ENCODE measurements at places on chromosomes 6 and 20.
A peak's percentile ranks its signal among the peaks of the same experiment; 100 is the strongest.

GRCh38 chr6:87146363-87146762 lies 9.0 kb upstream of the ZNF292 start:
- DNase-seq = no peak

GRCh38 chr6:112370946-112371345 lies 23.8 kb downstream of the RFPL4B start:
- no peak for DNase-seq

- no peak for DNase-seq
Measured at GRCh38 chr20:62246872-62247652, 8.7 kb downstream of the OSBPL2 start.

GRCh38 chr6:99813565-99813964 lies 180.5 kb downstream of the MCHR2 start:
- DNase-seq = no peak

- DNase-seq = no peak
Measured at GRCh38 chr6:159180001-159180400, 10.8 kb downstream of the FNDC1 start.

- DNase-seq = no peak
Measured at GRCh38 chr6:15501826-15502445, 160.9 kb downstream of the DTNBP1 start.

DNA sequence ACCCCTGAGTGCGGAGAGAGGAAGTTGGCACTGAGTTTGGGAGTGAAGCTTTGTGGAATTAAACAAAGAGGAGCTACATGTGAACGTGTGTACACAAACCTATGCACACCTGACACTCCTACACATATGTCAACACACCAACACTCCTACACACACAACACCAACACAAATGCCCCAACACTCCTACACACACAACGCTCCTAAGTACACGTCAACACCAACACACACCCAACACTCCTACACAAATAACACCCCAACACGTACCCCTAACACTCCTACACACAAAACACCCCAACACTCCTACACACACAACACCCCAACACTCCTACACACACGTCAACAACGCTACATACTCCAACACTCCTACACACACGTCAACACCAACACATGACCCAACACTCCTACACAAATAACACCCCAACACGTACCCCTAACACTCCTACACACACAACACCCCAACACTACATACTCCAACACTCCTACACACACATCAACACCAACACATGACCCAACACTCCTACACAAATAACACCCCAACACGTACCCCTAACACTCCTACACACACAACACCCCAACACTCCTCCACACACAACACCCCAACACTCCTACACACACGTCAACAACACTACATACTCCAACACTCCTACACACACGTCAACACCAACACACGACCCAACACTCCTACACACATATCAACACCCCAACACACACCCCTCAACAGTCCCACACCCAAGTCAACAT lies 40.1 kb upstream of the ZBP1 start:
- no peak for DNase-seq

DNA sequence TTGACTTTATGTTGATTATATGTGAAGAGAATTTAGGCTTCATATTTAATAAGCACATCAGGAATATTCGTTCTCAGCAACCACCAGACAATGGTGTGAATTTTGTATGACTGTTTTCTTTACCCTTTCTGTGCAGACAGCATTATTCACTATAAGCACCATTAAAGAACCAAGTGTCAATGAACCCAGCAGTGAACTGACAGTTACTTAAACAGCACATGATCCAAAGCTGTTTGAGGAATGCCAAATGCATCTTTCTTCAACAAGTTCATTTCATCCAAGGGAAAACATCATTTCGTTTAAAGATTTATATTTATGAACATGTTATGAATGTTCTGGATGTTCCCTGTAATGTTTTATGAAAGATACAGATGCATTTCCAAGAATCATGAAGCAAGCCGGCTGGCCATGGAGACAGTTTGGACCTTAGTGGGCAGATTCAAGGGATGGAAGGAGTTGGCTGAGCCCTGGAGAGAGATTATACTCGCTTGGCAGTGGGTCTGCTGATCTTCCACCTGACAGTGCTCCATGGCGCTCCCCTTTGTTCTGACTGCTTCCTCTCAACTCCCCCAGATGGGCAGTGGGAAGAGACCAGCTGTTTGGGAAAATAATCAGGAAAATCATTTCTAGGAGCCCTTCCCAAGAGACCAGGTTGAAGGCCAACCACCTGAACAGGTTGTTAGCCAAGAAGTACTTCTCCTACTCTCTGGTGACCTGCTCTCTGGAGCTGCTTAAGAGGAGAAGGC lies 326.0 kb upstream of the RSPO3 start:
- DNase-seq = no peak

GRCh38 chr6:85569323-85569722 lies 24.3 kb downstream of the SNX14 start:
- DNase-seq = no peak

DNA sequence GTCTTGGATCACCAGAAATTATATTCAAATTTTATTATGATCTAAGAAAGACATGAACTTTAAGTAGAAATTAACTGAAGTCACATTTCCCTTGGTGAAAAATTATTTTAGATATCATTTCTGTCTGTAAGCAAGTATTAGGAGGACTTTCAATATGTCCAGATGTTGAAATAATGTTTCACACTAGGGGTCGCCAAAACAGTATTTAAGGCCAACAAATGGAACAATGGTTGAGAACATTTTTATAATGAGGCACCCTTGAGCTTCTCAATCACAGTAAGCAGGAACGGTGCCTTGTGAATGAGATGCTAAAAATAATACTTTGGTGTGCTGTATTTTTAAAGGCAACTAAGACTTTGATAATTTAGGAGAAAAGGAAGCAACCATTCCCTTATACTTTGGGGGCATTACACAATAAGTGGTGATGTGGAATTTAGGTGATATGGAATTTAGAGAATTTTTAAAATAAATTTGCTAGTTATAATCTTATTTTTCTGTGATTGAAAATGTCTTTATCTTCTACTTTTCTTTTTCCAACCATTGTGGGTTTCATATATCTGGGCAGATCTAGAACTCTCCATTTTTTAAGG lies 9.6 kb upstream of the SF3B5 start:
- peak; percentile 93 for DNase-seq

DNA sequence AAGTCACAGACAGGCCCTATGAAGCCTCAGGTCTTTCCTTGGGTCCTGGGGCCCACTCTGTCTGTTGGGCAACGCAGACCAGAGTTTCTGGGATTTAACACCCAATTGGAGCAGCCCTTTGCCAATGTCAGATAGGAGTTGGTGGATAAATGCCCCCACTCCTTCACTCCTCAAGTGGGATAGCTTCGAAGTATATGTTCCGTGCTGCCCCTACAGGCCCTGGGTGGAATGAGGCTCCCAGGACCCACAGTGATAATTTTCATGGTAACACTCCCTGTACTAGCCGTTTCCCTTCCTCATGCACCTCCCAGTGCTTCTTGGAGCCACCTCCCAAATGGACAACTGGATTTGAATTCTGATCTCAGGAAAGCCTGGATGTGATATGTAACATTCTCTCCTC lies 145.4 kb downstream of the FOXA2 start:
- no peak for DNase-seq

- DNase-seq = no peak
Measured at GRCh38 chr20:17142666-17143065, 84.2 kb upstream of the PCSK2 start.

GRCh38 chr6:156182356-156182755 lies 594.8 kb upstream of the ARID1B start:
- DNase-seq = no peak

DNA sequence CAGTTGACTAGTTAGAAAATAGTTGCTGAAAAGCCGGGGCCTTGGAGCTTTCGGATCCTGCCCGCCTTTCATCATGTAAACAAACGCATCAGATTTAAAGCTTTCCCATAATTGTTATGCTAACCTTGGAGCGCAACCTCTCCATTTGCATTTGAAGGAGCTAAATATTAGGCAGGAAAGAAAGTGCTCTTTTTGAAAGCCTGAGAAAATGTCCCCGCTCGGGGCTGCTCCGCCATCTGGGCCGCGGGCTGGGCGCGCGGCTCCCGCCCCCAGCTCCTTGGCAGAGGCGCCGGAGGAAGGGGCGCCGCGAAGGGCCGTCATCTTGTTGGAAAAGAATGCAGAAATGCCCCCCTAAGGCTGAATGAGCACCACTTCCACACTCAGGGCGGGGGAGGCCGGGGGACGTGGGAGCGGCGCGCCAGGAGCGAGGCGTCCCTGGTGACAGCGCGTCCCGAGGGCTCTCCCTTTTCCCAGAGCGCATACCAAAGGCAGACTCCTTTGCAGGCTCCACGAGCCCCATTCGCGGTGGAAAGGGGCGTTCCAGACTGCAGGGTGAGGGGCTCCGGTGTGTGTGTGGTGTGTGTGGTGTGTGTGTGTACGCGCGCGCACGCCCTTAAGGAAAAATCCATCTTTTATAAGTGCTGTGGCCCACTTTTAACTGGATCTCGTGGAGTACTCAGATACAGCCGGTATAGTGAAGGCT lies 145.6 kb upstream of the ID4 start:
- no peak for DNase-seq

DNA sequence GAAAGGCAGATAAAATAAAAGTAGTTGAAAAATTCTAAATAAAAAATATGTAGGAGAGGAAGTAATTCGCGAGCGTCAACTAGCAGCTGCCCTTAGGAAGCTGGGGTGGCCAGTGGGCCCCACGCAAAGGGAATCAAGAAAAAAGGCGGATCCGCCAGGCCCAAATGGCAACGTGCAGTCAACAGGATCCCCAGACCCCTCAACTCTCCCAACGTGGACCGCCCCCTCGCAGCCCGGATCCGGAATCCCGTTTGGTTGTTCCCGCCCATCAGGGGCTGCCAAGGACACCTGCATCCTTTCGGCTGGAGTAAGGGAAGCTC lies 296 bp downstream of the DZANK1 start:
- DNase-seq = no peak
